ENCODE measurements at places on chromosomes 12 and 14.

DNA sequence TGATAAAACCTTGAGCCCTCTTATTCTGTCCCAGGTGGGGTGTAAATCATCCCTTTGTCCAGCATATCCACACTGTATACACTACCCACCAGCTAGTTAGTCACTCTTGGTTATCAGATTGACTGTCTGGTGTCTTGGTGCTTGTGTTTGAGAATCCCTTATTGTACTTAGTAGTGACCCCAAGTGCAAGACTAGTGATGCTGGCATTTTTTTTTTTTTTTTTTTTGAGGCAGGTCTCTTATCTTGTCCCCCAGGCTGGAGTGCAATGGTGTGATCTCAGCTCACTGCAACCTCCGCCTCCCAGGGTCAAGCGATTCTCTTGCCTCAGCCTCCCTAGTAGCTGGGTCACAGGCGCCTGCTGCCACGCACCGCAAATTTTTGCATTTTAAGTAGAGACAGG, 5.8 kb downstream of the VRK1 start:
- DNase-seq: no peak

GRCh38 chr12:46518169-46518568, 145.6 kb upstream of the SLC38A2 start:
- DNase-seq: no peak

DNA sequence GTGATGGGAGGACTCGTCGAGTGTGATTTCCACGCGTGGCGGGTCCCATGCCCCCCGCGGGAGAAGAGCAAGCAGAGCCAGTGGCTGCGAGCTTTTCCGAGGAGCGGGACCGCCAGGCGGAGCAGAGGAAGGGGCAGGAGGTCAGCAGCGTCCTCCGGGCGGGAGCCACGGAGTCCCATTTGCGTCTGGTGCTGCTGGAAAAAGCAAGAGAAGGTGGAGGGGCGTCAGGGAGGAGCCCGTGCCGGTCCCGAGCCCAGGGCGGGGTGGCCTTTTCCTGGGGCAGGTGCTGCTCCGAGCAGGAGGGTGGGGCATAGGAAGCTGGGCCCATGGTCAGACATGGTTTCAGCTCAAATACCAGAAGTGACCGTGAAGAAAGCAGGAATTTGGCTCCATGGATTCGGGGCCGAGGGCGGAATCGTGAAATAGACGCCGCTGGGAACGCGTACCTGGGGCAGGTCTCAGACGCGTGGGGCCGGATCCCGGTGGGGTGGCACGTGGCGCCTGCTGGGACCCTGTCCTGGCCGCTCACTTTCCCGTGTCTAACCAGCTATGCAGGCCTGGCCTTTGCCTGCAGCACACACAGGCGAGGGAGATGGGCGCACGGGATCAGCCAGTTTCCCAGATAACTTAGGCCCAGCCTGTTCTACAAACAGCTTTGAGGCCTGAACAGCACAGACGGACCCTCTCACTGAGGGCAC, 60.0 kb downstream of the GALNT9 start:
- no peak for DNase-seq

DNA sequence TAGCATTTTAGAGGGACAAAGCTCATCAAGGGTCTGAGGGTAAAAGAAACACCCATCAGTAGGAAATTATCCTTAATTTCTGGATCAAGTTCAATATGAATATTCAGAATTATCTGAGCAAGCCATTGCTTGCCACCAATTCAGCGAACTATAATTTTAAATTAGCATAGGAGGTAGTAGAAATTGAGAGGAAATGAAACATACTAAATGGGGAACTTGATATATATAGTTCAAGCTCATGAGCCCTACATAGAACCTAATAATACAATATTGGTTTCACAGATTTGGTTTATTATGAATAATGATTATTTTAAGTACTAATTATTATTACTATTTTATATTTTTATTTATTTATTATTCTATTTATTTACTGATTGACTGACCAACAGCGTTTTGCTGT, 42.1 kb upstream of the GXYLT1 start:
- no peak for DNase-seq

GRCh38 chr12:57479376-57480115, at the start of gene ARHGAP9:
ARHGAP9 (minus strand) TSS chr12:57479866; CDS start chr12:57479406, 460 bp downstream.
- DNase-seq: no peak

GRCh38 chr12:53217931-53218307, 10.9 kb upstream of the ITGB7 start:
- DNase-seq: no peak

DNA sequence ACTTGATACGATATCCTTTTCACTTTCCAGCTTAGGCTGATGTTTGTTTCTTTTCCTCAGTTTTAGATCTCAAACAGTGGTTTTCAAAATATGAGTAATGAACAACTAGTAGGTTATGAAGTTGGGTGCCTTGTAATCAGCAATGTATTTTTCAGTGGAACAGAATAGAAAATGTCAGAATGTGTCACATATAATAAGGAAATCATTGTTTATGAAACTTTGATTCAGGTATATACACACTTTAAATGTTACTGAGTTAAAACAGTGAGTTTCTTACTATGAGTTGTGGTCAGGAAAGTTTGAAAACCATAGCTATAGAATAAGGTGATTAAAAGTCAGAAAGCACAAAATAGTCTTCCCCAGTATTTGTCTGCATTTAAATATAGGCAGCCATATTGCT, 39.8 kb downstream of the TBK1 start:
- no peak for DNase-seq

- DNase-seq: no peak
Observed at GRCh38 chr12:47650469-47650868, 55.4 kb downstream of the RPAP3 start.

- no peak for DNase-seq
Observed at GRCh38 chr14:101250948-101251811, 310.1 kb upstream of the DIO3 start.

GRCh38 chr14:85479771-85480170, 50.2 kb upstream of the FLRT2 start:
- no peak for DNase-seq

GRCh38 chr12:124856132-124856841, 7.4 kb downstream of the SCARB1 start:
- DNase-seq: no peak

GRCh38 chr12:34389378-34390170, 367.3 kb downstream of the ALG10 start:
- no peak for DNase-seq
